ENCODE measurements at places on chromosomes 1 and 21. TPM values are rescaled to one million over a fixed set of nuclear protein-coding genes. Genes with fewer than 3 reads are reported as not detected.

- DNase-seq: peak; percentile 65
These were observed 2.4 kb downstream of the ID3 start for GRCh38 chr1:23556635-23557470.

The PCP4 gene
- not detected for total RNA-seq

- no peak for DNase-seq
These were observed 17.8 kb downstream of the SFPQ start for GRCh38 chr1:35175098-35175576.

- DNase-seq: no peak
These were observed 154.3 kb downstream of the IGSF21 start for GRCh38 chr1:18261891-18262290.

DNA sequence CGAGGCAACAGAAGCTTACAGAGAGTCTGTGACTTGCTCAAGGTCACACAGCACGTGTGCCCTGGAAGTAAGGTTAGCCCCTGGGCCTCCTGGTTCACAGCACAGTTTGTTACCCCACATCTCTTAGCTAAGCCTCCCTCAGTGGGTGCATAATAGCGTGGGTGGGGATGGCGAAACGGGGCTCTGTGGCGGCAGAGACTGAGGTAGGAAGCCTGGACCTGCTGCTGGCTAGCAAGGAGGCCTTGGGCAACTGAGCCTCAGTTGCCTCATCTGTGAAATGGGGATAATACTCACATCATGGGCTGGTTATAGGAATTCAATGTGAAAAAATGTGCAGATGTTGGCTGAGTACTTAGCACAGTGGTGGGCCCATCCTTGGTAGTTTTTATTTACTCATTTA lies 596 bp downstream of the PADI4 start:
- DNase-seq: no peak

The OR2T1 gene
- total RNA-seq: not detected

DNA sequence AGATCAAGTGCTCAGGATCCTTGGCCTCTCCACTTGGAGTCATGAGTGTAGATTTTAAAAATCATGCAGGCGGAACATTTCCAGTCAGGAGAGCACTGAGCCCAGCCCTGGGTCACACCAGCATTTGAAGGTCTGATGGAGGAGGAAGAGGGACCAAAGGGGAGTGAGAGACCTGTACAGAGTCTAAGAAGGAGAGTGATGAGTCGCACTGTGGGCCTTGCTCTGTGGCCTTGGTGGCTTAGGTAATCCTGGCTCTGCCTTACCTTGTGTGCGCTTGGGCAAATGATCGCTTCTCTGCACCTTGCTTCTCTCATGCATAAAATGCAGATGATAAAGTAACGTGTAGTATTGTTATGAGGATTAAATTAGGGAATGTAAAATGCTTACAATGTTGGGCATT lies 225.3 kb downstream of the SDCCAG8 start:
- DNase-seq: no peak

The SPRR1A gene
- total RNA-seq: not detected
